ENCODE measurements at places on chromosomes 5 and 9.
A peak's percentile ranks its signal among the peaks of the same experiment; 100 is the strongest.

DNA sequence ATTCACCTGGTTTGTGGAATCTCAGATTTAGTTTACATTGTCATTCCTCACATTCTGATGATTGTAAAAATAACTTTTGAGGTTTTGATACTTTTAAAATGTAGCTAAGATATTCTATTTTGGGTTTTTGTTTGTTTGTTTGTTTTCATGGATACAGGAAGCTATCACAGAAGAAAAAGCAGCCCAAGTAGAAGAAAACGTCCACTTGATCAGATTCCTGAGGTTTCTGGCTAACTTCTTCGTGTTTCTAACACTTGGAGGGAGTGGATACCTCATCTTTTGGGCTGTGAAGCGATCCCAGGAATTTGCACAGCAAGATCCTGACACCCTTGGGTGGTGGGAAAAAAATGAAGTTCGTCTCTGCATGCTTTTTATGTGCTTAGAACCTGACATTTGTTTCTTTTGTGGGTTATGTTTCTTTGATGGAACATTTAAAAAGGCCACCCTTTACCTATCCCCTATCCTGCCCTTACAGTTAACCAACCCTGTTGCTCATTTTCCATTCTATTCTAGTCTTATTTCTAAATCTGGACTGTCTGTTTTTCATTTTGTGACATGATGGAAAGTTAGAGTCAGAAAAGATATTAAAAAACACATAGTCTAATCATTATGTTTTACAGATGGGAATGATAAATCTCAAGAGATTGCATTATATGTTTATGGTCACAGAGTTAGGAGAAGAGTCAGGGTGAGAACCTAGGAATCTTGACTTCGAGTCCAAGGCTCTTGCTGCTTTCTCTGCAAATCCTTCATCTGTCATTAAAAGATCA lies 163.7 kb downstream of the ALDH1A1 start:
- no peak for DNase-seq

DNA sequence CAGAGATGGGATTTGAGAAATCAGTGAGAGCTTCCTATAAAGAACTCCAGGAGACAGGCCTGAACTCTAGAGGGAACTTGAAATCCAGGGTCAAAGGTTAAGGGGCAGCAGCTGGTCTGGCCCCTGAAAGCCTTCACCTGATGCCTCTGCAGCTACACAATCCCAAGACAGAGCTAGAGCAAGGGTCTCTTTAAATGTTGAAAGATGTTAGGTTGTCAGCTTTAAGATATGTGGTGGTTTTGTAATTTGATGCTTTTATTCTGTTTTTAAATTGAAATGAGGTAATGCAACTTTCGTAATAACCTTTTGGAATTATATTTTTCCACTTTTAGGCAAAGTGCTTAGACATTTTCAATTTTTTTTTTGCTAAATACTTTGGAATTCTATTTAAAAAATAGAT lies 2.4 kb downstream of the SOWAHA start:
- DNase-seq, result no peak

- DNase-seq, result no peak
Observed at GRCh38 chr5:58056546-58056945, 403.3 kb downstream of the PLK2 start.

GRCh38 chr5:87114631-87115030 lies 153.1 kb upstream of the RASA1 start:
- DNase-seq, result no peak

- no peak for DNase-seq
Observed at GRCh38 chr5:60821488-60822284, 22.4 kb downstream of the ELOVL7 start.

GRCh38 chr5:170896779-170897178 lies 35.0 kb downstream of the RANBP17 start:
- DNase-seq, result peak; percentile 80

DNA sequence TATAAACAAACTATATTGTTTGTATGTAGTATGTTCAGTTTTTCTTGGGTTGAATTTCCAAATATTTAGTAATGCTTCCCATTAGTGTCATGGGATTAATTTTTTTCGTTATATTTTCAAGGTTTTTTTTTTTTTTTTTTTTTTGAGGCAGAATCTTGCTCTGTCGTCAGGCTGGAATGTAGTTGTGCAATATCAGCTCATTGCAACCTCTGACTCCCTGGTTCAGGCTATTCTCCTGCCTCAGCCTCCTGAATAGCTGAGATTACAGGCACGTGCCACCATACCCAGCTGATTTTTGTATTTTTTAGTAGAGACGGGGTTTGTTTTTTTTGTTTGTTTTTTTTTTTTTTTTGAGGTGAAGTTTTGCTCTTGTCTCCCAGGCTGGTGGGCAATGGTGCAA lies 10.6 kb downstream of the DDX46 start:
- DNase-seq, result no peak

DNA sequence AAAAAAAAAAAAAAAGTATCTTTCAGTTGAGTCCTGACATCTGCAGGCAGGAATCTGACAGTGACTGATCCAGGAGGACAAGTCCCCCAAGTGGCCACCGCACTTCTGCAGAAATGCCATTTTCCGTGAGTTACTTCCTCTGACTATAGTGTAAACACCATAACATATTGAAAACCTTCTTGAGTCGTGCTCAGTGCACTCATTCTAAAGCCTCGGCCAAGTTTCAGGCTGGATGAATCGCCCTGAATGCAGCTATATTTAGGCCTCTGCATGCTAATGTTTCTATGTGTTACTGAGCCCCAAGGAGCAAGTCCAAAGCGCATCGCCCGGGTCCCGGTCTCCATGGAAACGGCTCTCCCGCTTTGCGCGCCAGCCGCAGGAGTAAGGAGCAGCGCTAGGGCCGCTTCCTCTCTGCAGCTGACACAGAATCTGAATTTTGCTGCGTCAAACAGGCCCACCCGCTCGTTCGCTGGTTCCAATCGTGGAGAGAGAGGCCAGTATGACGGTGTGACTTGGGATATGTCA lies 335.4 kb downstream of the MSX2 start:
- DNase-seq, result peak; percentile 84

DNA sequence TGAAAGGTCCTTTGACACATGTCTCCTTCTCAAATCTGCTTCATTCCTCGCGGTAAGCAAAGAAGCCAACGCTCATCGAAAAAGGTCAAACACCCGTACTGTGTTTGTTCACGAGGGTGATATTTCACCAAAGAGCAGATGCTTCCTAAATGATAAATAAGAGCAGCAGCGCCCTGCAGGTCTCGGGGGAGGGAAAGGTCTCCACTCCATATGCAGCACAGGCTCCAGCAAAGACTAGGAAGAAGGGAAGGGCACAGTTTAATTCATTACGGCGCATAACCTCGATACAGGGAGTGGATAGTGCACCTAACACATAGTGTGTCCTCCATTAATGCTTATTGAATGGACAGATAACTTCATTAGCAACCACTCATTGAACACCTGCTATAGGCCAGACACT lies 593.3 kb downstream of the CDK5RAP2 start:
- DNase-seq, result no peak

DNA sequence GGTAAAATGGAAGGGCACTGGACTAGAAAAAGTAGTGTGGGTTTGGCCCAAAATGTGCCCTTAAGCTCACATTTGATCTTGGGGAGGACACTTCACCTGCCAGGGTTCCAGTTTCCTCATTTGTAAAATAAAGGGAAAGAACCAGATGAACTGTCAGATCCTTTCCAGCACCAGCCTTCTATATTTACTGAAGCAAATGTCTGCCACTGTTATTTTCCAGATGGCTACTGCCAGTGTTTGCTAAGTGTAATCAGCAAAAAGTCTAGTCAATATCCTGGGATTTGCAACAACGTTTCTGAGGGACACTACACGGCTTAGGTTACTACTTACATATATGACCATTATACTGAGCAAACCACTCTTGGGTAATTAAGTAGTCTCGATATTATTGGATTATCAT lies 340.3 kb downstream of the KCNN2 start:
- no peak for DNase-seq

- no peak for DNase-seq
Observed at GRCh38 chr9:34685591-34685990, 5.5 kb downstream of the CCL19 start.

DNA sequence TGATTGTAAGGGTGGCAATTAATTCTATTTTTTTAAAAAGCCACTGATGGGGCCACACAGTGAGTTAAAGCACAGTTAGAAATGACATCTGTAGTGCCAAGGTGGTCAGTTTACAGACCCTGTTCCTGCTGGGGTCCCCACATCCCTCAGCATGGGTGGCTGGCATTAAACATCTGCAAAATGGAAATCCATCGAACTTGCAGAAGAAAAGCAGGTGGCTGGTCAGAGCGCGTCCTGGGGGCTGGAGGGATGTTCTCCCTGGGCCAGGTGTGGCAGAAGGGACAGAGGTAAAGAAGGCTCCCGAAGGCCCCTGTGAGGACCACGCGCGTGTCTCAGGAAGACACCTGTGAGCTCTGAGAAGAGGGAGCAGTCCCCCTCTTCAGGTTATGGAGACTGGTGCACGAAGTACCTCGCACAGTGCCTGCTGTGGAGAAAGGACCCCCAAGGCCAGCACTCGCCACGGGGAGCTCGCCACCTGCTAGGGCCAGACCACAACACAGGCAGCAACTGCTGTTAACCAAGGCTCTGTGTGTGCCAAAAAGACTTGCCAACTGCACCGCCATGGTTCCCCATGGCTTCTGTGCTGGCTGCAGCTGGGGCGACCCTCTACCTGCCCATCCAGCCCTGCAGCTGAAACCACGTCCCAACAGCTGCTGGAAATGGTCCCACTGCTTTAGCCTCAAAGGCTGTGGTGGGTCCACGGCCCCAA lies 65.2 kb downstream of the RASGEF1C start:
- peak; percentile 35 for DNase-seq

DNA sequence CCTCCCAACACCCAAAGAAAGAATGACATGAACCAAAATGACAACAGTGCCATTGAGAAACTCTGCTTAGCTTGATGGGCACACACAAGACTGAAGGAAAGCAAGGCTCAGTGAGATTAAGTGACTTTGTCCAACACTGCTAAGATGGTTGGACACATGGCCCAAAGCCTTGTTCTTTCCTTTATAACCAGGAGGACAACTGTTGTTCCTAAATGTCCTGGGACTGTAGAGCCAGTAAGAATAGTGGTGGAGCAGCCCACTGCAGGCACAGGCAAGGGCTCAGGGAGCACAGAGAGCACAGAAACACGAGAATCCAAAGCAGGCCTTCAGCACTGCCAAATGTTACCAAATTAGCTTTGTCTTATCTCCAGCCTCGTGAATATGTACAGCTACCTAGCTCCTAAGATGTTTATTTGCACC lies 3.9 kb downstream of the ACTL7A start:
- no peak for DNase-seq

- peak; percentile 73 for DNase-seq
Observed at GRCh38 chr5:140402258-140403074, 833 bp downstream of the ANKHD1 start.

GRCh38 chr9:28951945-28952344 lies 1378.7 kb upstream of the C9orf72 start:
- no peak for DNase-seq

- no peak for DNase-seq
Observed at GRCh38 chr9:124394167-124394566, 21.1 kb downstream of the PSMB7 start.

DNA sequence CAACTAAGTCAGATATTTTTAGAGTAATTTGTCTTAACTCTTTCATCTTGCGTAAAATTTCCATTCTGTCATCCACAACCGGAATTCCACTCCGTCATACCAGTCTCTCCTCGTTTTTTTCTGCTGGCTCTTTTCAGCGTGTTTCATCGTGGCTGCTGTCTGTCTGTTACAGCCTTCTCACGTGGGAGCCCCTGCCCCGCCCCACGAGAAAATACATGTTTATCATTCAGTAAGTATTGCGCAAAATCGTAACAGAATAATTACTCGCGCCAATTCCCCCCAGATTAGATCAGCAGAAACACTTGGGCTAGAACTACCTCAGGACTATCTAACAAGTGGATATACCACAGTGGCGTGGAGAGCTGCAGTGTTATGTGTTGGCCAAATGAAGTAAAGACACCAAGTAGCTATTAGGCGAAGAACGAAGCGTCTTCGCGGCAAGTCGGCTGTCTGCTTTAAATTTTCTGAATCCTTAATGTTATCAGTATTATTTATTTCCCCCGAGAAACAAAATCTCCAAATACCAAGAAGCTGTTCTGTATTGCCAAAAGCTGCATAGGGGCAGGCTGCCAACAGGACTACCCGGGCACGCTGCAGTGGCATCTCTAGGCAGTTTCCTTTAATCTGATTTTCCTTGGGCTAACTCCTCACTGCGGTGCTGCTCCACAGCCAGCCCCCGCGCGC lies 566 bp upstream of the FOCAD start:
- no peak for DNase-seq

- DNase-seq, result peak; percentile 51
Observed at GRCh38 chr9:110578575-110579033, 937 bp downstream of the SVEP1 start.

DNA sequence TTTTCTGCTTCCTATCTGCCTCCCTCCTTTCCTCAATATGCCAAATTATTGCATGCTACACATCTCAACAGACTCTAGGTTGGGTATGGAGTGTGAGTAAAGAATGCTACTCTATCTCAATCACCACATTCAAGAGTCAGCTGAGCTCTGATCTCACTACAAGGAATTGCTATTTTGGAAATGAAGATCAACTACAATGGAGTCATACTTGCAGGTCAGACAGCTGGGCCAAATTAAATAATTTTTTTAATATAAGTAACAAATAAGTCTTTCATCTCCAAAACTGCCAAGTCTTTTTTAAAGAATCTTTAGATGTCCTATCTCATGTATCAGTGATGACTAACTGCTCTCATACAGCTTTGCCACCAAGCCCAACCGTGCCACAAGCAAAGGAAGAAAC lies 64.0 kb downstream of the DEPDC1B start:
- no peak for DNase-seq

- DNase-seq, result no peak
Observed at GRCh38 chr5:98651715-98652114, 121.7 kb upstream of the RGMB start.

DNA sequence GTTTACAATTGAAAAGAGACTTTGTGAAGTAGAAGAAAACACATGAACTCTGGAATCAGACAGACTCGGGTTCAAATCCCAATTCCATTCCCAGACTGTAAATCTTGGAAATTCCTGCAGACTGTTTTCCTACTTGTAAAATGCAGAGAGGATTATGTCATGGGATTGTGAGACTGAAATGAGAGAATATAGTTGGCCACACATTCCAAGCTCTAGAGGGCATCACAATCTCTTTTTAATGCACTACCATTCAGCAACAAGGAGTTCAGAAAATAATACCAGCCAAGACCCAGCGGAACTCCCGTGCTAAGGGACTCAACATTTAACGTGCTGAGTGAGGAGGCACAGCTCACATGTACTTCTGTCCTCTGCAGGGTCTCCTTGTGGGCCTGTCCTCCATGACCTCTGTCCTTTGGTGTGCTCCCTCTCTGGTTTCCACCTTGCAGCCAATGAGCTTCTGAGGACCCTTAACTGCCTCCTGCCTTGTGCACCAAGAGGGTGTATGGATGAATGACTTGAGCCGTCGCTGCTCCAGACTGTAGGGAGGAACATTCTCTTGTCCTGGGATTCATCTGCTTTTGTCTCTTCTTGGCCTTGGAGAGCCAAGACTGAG lies 263.5 kb downstream of the NTRK2 start:
- no peak for DNase-seq

DNA sequence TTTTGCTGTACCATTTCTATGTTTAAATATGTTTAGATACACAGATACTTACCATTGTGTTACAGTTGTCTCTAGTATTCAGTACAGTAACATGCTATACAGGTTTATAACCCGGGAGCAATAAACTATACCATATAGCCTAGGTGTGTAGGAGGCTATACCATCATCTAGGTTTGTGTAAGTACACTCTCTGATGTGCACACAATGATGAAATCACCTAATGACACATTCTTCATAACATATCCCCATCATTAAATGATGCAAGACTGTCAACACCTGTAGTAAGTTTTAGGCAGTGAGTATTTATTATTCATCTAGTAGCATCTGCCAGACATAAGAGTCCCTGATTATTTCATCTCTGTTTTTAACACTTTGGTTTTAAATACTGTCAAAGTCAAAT lies 7.3 kb upstream of the DHFR start:
- no peak for DNase-seq

All from ecto neural progenitor cell (in vitro differentiated cells).